ENCODE measurements at places on chromosomes 1 and 21.

DNA sequence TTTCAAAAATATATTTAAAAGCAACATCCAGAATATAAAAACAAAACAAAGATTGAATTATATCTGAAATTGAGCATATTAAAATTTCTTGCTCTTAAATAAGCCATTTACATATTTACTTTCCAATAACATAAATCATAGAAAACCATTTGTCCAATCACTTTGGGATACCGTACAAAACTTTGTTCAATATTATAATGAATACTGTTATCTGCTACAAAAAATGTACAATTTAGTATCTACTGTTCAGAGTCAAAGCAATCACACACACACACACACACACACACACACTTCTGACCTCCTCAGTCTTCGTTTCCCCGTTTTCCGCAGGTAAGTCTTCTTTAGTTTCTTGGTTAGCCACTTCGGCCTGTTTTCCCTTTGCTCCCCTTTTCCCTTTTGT is 4.0 kb downstream of the HMGN1 start:
- DNase-seq: no peak

- no peak for DNase-seq
These were observed 84.9 kb downstream of the PIGK start for GRCh38 chr1:77134359-77134758.

GRCh38 chr1:16631248-16632043 is 18.1 kb upstream of the NBPF1 start:
- no peak for DNase-seq

DNA sequence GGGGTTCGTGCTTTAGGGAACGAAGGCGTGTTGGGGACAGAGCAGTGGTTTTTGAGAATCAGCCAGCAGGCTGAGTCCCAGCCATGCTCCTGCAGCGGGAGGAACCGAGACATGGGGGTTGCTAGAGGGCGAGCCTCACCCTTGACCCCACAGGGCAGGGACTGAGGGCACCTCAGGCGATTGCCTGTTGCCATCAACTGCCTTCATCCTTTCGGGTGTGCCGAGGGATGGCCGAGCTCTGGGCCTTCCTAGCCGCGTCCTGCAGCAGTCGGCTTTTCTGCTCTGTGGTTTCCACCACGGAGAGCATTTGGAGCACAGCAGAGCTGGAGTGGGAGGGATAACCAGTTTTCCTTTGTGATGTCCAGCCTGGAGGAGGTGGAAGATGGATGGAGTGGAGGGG is 13.3 kb downstream of the SPSB1 start:
- DNase-seq: no peak

GRCh38 chr1:162361349-162361748 is 15.3 kb downstream of the SPATA46 start:
- DNase-seq: no peak

DNA sequence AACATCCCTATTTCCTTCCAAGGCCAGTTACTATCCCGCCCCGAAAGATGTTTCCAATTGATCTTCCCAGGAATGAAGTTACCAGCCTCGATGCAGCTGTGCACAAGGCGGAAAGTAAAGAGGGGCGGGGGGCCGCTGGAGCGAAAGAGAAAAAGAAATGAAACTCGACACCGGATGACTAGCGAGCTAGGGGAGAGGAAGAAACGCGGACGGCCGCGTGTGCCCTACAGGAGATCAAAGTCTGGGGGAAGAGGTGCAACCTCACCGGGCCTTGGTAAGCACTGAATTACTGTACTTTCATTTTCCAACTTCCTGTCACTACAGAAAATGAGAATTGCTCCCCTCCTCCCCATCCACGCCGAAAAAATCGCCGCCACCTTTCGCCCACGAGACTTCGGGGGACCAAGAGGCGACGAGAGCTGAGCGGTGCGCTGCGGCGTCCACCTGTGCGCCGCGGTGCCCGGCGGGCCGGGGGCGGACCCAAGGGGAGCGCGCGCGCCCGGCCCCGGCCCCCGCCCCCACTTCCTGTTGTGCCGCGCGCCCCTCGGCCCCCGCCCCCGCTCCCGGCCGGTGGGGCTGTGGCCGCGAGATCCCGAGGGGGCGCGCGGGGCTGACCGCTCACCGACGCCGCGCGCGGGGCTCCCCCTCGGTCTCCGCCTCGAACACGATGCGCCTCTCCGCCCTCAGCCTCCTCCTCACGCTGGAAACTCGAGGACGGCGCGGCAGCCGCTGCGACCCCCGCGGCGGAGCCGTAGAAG is 622 bp downstream of the ELK4 start:
- DNase-seq: peak; percentile 50

DNA sequence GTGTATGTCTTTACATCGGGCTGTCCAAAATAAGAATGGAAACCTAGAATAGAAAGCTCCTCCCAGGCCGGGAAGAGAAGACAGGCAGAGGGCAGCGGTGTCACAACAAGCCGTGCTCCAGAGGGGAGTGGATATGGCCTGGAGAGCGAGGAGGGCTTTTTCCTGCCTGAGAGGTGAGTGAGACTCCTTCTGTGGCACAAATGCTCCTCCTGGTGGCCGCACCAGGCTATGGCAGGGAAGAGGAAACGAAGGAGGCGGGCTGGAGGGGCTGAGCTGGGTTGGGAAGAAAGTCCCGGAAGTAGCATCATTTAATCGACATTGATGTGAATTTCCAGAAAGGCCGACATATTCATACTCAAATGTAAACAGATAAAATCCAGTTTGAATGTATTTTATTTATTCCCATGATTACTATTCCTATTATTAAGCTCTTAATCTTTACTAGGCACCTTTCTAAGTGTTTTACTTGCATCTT is 54.7 kb downstream of the MEF2D start:
- peak; percentile 42 for DNase-seq

Measured in HS-27A (cell line).